ENCODE measurements at places on chromosomes 2 and 18. TPM values are rescaled to one million over a fixed set of nuclear protein-coding genes. Genes with fewer than 3 reads are reported as not detected.

DNA sequence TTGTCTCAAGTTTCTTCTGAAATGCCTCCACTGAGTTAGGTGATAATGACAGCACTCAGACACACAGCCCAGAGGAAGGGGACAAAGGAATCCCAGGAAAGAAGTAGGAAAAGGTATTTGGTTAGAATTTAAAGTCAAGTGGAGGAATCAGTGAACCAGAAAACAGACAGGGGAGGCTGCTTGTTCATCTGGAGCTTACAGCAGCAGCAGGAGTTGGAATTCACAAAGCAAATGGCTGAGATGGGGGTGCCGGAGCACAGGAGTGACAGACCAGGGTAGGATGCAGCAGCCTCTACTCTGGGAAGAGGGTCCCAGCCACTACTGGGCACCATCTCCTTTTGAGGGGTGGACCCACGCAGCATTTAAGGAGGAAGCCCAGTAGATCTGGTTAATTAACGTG, 104.8 kb downstream of the ST6GAL2 start:
- DNase-seq, result no peak
- no peaks in the 10 kb centered on the region for H3K27me3 ChIP-seq
- no peaks in the 10 kb centered on the region for H3K4me1 ChIP-seq
- H3K36me3 ChIP-seq, result no peaks in the 10 kb centered on the region
- H3K27ac ChIP-seq, result no peak overlapping the region
- H3K4me3 ChIP-seq, result no peak overlapping the region

GRCh38 chr2:88067189-88067588, 436 bp upstream of the SMYD1 start:
- no peaks in the 10 kb centered on the region for H3K4me1 ChIP-seq
- no peaks in the 10 kb centered on the region for H3K27me3 ChIP-seq
- no peaks in the 10 kb centered on the region for H3K36me3 ChIP-seq
- H3K27ac ChIP-seq, result no peak overlapping the region

IL1RL2 gene
- total RNA-seq, result not detected

CYRIA gene
- total RNA-seq, result not detected
